Spleen (tissue), 13 donors: ENCODE measurements at places on chromosomes 11 and 22.

GRCh38 chr22:45526768-45527360 is 24.2 kb downstream of the FBLN1 start:
- no peak for DNase-seq

DNA sequence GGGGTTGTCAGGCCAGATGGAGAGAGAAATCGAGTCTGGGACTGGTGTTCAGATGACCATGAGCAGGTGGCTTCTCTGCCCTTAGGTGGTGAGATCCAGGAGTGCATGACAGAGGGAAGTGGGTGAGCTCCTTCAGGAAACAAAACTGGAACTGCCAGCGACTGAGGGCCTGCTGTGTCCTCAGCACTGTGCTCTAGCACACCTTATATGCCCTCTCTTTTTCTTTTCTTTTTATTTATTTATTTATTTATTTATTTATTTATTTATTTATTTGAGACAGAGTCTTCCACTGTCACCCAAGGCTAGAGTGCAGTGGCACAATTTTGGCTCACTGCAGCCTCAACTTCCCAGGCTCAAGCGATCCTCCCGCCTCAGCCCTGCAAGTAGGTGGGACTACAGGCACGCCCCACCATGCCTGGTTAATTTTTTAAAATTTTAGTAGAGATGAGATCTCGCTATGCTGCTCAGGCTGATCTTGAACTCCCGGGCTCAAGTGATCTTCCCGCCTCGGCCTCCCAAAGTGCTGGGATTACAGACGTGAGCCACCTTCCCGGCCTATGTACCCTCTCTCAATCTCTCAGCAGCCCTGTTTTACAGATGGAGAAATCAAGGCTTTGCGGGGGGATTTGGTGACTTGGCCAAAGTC is 14.8 kb upstream of the RASD2 start:
- no peak for DNase-seq

GRCh38 chr11:133740963-133741362 is 104.3 kb downstream of the SPATA19 start:
- DNase-seq, result no peak

DNA sequence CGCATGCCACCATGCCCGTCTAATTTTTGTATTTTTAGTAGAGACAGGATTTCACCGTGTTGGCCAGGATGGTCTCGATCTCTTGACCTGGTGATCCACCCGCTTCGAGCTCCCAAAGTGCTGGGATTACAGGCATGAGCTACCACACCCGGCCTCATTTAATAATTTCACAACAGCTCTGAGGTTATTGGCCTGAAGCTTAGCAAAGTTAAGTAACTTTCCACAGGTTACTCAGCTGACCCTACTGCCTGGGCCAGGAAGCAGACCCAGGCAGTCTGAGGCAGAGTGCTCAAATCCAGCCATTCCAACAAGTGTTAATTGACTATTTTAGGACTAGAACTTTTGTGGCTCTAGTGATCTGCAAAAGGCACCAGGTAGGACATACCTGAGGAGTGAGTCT is 52.2 kb upstream of the L3MBTL2 start:
- no peak for DNase-seq

DNA sequence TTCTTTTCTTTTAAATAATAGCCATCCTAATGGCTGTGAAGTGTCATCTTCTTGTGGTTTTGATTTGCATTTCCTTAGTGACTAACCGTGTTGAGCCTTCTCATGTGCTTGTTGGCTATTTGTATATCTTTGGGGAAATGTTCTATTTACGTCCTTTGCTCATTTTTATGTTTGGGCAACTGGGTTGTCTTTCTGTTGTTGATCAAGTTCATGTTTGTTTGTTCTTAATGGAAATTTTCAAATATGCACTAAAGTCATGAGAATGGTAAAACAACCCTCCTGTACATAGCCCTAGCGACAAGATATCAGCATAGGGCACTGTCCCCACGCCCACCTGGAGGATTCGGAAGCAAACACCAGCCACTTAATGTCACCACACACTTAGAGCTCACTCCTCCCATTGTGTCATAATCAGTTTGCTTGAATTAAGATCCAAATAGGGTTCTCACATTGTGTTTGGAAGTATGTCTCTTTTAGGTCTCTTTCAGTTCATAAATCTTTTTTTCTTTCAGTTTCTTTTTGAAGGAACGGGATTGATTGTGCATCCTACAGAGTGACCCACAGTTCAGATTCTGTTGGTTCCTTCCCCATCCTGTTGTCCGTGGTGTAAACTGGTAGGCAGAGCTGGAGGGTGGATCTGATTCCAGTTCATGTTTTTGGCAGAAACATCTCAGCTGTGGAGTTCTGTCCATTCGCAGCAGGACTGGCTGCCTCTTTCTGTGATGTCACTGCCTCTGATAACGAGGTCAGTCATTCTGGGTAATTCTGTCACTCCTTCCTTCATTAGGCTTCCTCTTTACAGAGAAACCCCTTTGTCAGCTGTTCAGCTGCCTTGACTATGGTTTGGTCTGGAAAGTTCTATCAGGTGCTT is 26.4 kb upstream of the ADORA2A start:
- DNase-seq, result no peak

- peak; percentile 57 for DNase-seq
Measured at GRCh38 chr22:37205046-37205445, 7.2 kb downstream of the SSTR3 start.

- peak; percentile 64 for DNase-seq
Measured at GRCh38 chr22:22894740-22895731, 7.4 kb downstream of the IGLL5 start.

GRCh38 chr11:10379426-10379825 is 74.6 kb downstream of the ADM start:
- no peak for DNase-seq

DNA sequence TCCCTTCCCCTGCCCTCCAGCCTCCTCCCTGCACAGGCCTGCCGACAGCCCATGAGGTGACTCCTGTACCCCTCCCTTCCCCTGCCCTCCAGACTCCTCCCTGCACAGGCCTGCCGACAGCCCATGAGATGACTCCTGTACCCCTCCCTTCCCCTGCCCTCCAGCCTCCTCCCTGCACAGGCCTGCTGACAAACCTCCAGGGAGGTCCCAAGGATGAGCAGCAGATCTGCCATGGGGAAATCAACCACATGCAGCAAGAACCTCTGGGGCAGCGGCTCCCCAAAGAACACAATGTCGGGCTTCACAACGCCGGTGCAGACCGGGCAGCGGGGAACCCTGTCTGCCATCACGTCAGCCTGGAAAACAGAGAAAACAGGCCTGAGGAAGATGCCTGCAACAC is 12.3 kb downstream of the SIRT3 start:
- DNase-seq, result no peak

GRCh38 chr22:39152024-39152510 is 413 bp downstream of the CBX7 start:
- DNase-seq, result no peak

DNA sequence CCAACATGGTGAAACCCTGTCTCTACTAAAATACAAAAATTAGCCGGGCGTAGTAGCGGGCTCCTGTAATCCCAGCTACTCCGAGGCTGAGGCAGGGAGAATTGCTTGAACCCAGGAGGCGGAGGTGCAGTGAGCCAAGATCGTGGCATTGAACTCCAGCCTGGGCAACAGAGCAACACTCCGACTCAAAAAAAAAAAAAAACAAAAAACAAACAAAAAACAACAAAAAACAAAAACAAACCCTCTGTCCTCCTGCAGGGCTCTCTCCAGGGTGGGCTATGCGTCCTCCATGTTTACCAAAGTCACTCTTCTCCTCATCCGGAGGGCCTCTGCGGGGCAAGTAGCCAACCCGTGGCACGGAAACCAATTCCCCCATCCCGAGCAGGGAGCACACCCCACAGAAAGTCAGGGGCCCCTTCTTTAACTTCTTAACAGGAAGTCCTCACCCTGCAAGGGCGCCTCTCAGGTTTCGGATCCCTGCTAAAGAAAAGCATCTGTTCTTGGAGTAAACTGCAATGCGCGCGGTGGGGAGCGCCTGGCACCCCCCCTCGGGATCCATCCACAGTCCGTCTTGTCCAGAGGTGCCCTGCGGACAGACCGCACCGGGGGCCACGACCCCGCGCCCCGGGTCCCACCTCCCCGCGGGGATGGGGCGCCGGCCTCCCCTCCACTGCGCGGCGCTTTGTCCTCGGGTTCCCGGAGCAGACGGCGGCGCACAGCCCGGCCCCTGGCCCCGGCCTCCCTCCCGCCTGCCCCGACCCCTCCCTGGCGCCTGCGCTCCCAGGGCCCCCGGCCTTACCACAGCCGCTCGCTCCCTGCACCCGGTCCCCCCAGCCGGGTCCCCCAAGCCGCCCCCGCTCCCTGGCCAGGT is 712 bp downstream of the CERK start:
- DNase-seq, result peak; percentile 90

DNA sequence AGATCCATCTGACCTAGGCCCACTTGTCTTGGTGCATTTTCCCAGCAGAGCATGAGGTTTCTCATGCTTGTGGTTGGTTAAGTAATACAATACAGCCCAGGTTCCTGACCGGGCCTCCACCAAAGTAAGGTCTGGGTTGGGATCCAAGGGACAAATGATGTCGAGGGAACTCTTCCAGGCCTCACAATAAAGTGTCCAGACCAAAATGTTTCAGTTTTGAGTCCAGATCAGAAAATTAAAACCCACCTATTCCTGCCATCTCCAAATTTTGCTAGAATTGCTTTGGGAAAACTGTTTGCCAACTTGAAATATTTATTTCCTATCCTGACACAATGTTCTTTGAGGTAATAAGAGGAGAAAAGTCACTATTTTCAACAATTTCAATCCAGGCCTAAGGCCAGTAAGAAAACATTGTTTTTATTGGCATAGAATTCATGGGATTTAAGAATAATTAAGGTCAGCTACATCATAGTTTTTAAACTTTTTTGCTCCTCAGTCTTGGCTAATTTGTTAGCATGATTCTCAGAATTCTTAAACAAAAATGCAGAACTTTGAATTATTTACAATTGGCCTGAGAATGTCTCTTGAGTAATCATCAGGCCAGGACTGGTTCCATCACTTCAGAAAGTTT is 51.4 kb downstream of the ME3 start:
- no peak for DNase-seq

- no peak for DNase-seq
Measured at GRCh38 chr11:72720047-72720446, 32.2 kb downstream of the ARAP1 start.

DNA sequence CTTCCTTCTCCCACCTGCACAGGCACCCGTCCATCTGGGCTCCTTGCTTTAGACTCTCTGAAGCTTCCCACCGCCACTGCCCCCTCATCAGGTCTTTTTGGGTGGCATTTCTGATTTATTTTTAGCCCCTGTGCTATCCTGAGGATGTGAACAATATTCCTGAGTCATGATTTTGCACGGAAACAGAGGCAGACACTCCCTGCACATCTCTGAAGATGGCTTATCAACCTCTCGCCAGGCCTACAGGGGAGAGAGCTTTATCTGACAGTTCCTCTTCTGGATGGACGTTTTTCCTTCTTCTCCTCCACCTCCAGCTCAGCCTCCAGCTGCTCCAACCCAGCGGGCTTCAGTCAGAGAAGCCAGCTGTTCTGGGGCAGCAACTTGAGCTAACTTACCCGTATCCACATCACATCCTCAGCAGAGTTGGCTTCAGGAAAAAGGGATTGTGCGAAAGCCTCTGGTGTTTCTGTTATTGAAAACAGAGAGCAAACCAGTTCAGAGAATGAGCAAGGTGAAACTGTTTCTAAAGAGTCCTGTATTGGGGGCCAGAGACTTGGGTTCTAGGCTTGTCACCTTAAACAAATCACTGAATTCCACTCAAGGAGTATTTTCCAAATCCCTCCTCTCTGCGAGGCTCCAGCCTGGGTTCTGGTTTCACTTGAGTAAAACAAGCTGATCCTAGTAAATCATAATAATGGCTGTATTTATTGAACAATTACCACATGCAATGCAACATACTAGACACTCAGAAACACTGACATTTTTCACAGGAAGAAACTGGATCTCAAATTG is 33.1 kb upstream of the ETS1 start:
- DNase-seq, result no peak

GRCh38 chr22:47849576-47849975 is 1087.1 kb downstream of the TBC1D22A start:
- no peak for DNase-seq

GRCh38 chr11:28704801-28705200 is 596.6 kb downstream of the METTL15 start:
- DNase-seq, result no peak

- DNase-seq, result peak; percentile 67
Measured at GRCh38 chr11:126391286-126391954, 35.9 kb downstream of the ST3GAL4 start.
